ENCODE measurements at places on chromosomes 3 and 15.

- no peak for DNase-seq
These were observed 554.4 kb downstream of the IGSF11 start for GRCh38 chr3:118480101-118480860.

DNA sequence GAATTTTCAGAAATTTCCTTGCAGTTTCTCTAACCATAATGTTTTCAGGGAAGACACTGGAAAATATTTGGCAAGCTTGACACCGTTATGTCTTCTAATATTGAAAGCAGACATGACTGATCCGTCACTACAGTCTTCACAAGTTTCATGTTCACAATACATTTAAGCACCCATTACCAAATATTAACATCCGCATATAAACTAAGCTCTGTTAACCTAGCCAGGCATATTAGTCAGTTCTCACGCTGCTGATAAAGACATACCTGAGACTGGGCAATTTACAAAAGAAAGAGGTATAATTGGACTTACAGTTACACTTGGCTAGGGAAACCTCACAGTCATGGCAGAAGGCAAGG lies 162.7 kb upstream of the LYSMD4 start:
- DNase-seq = no peak

- no peak for DNase-seq
These were observed 928.3 kb downstream of the NSUN3 start for GRCh38 chr3:94990952-94991705.

DNA sequence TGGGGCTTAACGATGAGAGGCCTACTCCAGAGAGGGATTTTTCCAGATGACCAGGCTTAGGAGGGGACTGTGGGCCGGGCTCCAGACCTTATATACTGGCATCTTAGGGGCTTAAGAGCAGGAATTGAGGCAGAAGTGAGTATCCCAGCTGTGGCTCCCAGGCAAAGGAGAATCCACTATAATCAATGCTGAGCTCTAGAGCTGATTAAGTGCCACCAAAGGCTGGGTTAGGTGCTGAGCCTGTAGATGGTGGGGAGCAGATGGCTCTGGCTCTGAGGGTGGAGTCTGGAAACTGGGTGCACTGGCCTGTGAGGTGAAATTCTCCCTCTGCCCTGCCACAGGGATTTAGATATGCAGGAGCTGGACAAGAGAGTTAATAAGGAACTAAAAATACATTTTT lies 23.2 kb downstream of the IRAK2 start:
- no peak for DNase-seq

GRCh38 chr3:172522871-172523818 lies at the start of gene TNFSF10:
TSS of gene TNFSF10 (minus strand) at chr3:172523430. CDS start at chr3:172523384, 46 bp downstream.
- DNase-seq = no peak

DNA sequence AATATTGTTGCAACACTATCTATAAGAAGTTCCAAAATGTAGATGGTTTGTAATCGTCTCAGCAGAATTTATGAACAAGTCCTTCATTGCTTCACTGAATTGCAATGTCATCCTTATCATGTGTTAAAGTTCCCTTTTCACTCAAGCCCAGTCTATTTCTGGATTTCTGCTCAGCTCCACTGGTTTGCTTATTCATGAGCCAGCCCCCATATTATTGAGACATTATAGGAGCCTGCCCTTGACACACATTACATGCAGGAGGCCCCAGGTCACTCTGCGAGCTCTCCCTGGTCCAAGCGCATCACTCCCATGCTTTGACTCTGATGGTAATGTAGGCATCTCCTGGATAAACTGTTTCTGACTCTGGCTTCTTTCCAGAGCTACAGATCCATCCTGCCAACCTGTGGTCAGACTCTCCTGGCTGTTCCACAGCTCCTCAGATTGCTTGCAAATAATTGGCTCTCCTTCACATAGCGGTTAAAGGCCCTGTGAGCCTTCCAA lies 56.9 kb downstream of the ABTB1 start:
- DNase-seq = no peak
